ENCODE measurements at places on chromosomes 12 and 14.

DNA sequence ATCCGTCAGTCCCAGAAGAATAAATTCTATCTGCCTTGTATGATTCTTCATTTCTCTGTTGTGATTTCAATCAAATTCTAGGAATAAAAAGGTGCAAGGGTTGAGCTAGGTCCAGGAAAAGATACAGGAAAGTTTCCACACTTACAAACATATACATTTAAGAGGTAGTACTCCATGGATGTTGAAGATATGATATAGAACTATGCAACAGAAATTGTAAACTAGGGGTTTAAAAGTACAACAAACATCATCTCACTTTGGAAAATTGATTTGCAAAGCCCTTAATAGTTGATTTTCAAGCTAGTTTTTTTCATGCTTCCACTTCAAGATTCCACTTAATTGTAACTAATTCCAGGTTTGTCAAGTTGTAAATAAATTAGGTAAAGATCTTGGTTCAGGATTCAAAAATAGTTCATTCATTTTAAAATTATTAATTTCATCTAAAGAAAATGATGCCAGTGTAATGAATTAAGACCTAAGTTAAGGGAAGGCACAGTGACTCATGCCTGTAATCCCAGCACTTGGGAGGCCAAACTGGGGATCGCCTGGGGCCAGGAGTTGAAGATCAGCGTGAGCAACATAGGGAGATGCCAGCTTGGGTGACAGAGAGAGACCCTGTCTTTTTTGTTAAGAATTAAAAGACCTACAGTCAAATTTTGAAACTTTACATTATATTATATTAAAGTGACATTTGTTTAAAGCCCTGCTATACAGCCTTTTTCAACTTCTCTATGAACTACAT, at the start of gene OR6C70:
OR6C70 (minus strand) TSS at position 51 of the 742 bp plus-strand sequence; CDS start at position 51, 0 bp downstream.
- DNase-seq = no peak

DNA sequence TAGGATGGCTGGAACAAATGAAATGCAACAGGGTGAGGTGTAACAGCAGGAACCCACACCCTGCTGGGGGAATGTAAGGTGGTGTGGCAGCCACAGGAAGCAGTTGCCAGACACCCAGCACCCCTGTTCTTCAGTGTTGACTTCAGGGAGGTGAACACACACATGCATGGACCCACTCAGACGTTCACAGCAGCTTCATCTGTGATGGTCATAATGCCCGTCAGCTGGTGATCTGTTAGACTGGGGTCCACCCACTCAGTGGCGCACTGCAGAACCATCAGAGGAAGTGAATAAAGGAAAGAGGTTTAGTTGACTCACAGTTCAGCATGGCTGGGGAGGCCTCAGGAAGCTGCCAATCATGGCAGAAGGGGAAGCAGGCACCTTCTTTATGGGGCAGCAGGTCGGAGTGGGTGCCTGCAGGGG, 22.7 kb upstream of the TEX22 start:
- no peak for DNase-seq

GRCh38 chr12:80068173-80068572, 31.2 kb upstream of the OTOGL start:
- DNase-seq = no peak

DNA sequence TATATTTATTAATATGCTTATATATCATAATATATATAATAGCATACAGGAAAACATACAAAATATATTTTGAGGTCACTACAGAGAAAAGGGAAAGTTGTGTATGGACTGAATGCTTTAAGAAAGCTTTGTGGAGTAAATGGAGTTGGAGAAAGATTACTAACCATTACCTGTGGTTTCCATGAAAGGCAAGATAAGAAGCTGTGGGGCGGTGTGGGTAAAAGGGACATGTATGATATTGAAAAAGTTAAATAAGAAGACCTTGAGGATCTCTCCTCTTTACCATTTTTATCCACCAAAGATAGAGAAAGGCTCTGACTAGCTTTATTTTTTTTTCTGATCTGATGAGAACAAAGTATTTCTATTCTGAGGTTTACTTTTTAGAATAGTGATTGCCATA, 404.4 kb downstream of the TRHDE start:
- DNase-seq = no peak

DNA sequence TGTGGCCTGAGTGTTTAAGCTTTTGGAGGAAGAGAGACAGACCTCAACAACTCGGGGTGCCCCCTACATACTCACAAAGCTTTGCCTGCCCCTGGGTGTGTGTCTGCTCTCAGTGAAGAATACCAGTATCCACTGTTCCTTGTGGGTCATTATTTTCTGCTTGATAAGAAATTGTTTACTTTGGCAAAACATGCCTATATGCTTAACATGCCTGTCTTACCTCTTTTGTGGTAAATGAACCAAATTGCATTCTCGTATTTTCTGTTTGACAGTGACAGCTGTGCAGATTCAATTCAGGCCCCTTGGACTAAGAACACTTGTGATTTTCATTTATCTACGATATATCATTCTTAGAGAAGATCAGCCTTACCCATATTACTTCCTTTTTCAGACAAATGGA, 50.6 kb upstream of the REP15 start:
- DNase-seq = no peak

- DNase-seq = no peak
Observed at GRCh38 chr14:34424488-34424887, 37.6 kb downstream of the SPTSSA start.
